Kidney (tissue), 22 donors: ENCODE measurements at places on chromosomes 7 and 10. TPM values are rescaled to one million over a fixed set of nuclear protein-coding genes. Genes with fewer than 3 reads are reported as not detected.

GRCh38 chr7:39673868-39674267, 50.5 kb downstream of the RALA start:
- no peak for DNase-seq

DNA sequence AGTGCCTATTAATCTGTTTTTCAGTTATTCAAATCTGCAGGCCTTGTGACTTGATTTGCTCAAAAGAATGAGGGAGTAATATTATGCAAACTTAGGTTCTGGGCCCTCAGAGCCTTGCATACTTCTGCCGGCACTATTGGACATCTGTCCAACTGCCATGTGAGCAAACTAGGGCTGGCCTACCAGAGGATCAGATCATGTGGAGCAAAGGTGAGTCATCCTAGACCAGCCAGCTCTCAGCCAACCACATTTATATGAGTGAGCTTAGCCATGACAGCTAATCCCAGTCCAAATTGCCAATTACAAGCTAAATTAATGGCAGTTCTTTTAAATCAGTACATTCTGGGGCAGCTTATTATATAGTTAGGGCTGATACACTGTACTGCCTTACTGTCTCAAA, 69.6 kb downstream of the SDHAF3 start:
- DNase-seq, result no peak

GRCh38 chr10:132563485-132564248, 26.1 kb downstream of the INPP5A start:
- DNase-seq, result no peak

The CPED1 gene
- total RNA-seq, result 16.9 TPM

The CNPY1 gene
- total RNA-seq, result not detected

The TBXAS1 gene
- 33.6 TPM for total RNA-seq

The LEP gene
- not detected for total RNA-seq
